8988T (cell line): ENCODE measurements at places on chromosomes 7 and 10.

GRCh38 chr10:22719406-22720042, 5.1 kb upstream of the PIP4K2A start:
- no peak for DNase-seq

- DNase-seq = no peak
Observed at GRCh38 chr10:19111501-19112267, 63.1 kb downstream of the MALRD1 start.

DNA sequence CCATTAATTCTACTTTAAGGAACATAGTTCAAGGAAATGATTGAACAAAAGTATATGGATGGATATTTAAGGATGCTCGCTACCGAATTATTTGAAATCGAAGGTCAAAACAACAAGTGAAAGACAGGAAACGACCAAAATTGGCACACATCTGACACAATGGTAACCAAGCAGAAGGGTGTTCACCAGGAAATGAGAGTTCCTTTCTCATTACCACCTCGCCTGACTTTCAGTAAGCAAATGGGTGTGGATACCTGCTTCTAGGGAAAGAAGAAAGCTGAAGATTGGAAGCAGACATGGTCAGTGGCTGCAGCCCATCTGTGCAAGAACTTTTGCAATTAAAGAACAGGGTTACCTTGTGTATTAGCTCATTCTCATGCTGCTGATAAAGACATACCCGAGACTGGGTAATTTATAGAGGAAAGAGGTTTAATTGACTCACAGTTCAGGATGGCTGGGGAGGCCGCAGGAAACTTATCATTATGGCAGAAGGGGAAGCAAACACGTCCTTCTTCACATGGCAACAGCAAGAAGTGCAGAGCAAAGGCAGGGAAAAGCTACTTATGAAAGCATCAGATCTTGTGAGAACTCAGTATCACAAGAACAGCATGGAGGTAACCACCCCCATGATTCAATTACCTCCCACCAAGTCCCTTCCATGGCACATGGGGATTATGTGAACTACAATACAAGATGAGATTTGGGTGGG, 6.2 kb upstream of the TMEM273 start:
- no peak for DNase-seq

DNA sequence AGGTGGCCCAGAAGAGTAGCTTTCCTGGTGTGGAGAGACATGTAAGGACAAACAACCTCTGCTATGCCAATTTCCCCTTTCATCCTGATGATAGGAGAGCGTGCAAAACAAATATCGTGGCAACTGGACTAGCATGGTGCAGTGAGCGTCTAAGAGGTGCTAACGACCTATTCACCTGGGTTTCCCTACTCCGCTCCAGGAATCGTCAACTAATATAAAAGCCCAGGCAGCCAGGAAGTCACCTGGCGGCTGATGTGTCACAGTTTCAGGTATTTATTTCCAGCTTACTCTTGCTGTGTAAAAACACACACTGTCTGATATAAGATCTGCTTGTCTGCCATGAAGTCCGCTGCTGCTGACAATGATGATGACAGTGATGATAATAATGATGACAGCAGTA, 56.5 kb upstream of the EFCAB10 start:
- DNase-seq = no peak

DNA sequence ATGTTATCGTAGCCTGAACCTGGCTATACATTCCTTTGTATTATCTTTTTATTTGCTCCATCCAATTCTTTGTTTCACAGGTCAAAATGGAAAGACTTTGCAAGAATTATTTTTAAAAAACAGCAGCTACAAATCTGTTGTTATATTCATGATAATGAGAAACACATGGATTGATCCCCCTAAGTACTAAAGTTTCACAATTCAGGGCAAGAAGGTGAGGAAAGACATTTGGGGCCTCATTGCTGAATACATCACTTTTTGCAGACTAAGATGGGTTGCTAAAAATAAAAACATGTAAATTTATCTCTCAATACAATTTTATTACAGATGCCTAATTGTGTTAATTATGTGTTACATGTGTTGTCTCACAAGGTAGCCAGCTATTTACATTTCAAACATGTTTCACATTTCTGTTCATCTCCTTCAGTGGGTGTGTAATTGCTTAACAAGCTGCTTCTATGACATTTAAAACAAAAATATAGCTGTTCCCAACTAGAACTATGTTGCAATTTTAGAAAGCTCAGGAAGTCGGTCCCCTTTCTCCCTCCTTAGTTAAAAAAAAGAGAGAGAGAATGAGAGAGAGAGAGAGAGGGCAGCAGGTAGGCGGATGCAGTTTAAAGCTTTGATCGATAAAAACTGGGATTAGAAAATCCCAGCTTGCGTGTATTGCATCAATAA, 606.3 kb upstream of the FZD8 start:
- DNase-seq = no peak

GRCh38 chr7:3393862-3394261, 92.8 kb downstream of the SDK1 start:
- DNase-seq = no peak

DNA sequence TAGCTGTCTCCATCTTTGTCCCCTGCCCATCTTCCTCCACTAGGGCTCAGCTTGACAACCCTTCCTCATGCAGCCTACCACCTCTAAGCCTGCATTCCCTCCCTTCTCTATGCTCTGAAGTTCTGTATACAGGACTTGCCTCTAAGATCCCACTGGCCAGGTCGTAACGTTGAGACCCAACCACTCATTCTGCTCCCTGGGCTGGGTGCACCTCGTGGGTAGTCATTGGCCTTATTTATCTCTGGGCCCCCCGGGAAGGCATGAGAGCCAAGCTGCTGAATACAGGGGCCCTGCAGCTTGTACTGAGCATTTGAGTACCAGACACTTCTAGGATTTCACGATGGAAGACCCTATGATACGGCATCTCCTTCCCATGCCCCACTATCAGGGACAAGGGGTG, 31.2 kb downstream of the MYL10 start:
- no peak for DNase-seq

DNA sequence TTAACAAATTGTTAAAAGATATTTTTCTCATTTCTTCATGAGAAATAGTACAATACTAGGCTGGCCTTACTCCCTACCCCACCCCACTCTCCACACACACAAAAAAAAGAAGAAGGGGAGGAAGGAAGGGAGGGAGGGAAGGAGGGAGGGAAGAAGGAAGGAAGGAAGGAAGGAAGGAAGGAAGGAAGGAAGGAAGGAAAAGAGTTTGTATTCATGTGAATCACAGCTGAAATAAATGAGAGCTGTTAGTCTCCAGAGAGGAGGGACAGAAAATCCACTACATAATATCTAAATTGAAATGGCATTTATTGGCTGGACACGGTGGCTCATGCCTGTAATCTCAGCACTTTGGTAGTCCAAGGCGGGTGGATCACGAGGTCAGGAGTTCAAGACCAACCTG, 57.8 kb downstream of the SEMA3A start:
- no peak for DNase-seq

DNA sequence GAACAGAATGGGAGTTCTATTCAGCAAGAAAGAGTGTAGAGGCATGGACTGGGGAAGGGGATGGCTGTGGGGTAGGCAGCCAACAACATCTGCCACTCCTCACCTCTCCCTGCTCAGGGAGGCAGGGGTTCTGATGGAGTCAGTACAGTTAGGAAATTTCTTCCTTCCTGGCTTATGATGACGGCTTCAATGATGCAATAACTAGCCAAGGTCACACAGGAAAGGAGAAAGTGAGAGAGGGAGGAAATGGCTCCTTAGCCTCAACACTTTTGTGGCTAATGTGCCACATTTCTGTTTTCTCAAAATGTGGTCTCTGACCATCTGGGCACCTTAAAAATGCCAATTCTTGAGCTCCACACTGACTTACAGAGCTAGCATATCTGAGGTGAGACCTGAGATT, 79.3 kb upstream of the PDZD8 start:
- DNase-seq = no peak

GRCh38 chr7:68065581-68065980, 1068.9 kb downstream of the TYW1 start:
- no peak for DNase-seq

GRCh38 chr10:116287906-116288501, 15.0 kb upstream of the GFRA1 start:
- no peak for DNase-seq

DNA sequence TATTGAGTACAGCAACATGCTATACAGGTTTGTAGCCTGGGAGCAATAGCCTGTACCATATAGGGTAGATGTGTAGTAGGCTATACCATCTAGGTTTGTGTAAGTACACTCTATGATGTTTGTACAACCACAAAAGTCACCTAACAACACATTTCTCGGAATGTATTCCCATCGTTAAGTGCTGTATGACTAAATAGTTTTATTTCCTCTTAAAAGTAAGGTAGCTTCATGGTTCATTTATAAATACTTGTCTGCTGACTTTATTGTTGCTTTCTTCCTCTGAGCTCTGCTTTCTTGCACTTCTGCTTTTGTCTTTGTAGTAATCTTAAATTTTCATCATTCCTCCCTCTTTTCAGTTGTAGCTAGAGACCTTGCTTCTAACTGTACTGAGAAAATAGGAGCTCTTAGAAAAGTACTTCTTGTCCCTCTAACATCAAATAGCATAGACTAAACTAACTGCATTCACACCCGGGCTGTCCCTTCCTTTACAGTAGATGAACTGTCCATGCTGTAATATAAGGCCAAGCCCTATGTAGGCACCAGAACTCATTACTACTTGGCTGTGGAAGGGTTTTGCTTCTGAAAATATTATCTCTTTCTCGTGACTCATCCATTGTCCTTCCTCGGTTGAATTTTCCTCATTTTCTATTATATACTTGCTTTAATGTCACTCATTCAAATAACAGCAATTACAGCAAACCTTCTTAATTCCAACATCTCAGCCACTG, 55.4 kb upstream of the FAM3C start:
- no peak for DNase-seq

- DNase-seq = no peak
Observed at GRCh38 chr7:81449105-81449504, 320.7 kb downstream of the HGF start.

DNA sequence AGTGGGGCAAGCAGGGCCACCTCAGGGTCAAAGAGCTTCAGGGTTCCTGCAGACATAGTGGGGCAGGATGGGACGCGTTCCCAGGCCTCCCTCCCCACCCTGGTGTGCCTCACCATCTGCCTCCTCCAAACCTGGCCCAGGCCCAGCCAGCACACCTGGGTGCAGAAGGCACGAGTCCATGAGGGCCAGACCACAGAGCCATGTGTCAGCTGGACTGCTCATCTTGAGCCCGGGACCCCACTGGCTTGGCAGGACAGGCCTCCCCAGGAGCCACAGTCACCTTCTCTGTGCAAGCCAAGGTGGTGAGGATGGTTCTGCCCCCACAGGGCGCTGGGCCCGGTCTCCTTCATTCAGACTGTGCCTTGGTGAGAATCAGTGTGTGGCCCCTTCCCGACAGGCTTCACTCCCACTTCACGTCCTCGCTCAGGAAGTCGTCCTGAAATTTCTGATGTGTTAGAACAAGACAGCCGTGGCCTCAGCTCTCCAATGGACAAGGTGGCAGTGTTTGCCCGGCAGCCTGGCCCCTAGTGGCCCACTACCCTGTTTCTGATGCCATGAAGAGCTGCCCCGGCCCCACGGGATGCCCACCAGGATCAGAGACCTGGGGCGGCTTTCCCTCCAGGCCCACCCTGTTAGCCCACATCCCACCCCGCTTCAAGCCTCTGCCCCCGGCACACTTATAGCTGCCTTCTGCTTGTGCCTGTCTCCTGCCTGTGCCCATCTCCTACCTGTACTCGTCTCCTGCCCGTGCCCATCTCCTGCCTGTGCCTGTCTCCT, 59.6 kb upstream of the EBF3 start:
- no peak for DNase-seq

DNA sequence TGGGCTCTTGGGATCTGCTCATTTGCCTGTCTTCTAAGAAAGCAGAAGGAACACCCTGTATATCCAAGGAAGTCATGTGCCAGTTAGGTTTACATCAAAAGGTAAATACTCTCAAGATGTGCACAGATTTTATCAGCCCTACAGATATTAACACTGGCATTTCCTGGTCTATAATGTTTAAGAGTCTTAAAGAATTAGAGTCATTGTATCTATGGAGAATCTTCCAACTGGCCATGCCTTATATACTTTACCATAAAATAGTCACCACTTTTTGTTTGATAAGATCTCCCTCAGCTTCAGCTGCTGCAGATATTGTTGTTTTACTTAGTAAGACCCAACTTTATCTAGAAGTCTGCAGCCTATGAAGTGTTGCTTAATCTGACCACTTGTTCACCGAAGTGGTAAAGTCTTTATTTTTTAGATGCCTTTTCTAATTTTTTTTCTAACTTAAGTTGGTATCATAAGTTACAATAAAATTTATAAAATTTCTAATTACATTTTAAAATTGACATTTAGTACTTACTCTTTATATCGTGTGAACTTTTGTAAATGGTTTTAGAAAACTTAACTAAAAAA, 58.5 kb downstream of the CPED1 start:
- no peak for DNase-seq

DNA sequence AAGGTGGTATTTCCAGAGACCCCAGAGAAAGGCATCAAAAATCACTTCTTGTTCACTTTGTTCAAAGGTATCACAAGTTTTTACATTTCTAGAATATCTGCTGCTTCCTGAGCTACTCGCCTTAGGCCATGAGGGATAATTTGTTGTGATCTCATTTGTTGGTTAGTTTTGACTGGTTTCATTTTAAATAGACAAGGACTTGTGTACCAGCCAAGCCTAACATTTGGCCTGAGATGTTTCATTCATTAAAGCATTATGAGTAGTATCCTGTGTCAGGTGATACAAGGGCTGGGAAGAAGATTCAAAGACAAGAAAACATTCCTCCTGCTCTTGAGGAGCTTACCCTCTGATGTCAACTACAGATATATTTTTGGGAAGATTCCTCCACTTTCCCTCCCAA, 170.3 kb upstream of the FAM171A1 start:
- DNase-seq = no peak

- no peak for DNase-seq
Observed at GRCh38 chr10:51139176-51139575, 64.9 kb downstream of the PRKG1 start.

GRCh38 chr10:31467791-31468535, 148.9 kb downstream of the ZEB1 start:
- peak; percentile 14 for DNase-seq

GRCh38 chr7:1946025-1946772, 276.1 kb downstream of the ELFN1 start:
- no peak for DNase-seq

DNA sequence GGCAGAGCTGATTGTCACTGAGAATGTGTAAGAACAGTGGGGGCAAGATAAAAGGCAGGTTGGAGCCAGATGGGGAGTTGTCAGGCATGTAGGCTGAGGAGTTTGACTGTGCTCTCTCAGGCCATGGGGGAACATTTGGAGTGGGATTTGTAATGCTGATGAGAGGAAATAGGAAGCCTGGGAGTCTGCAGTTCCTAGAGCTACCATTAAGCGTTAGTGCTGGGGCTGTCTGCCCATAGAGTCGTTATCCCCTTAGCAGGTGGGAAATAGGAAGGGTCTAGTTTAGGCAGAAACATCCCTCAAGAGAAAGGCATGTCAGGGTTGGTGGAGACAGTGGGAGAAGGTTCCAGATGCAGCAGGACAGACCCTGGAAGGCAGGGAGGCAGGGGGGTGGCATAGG, 75.5 kb downstream of the RPS24 start:
- DNase-seq = no peak

GRCh38 chr10:30577048-30577447, 52.5 kb downstream of the LYZL2 start:
- DNase-seq = no peak

GRCh38 chr7:7427363-7427762, 108.3 kb downstream of the COL28A1 start:
- no peak for DNase-seq

GRCh38 chr10:6840201-6840691, 260.2 kb upstream of the PRKCQ start:
- no peak for DNase-seq
